ENCODE measurements at places on chromosomes 16 and 17.

GRCh38 chr16:64445245-64445644 lies 676.6 kb downstream of the CDH11 start:
- DNase-seq: no peak

DNA sequence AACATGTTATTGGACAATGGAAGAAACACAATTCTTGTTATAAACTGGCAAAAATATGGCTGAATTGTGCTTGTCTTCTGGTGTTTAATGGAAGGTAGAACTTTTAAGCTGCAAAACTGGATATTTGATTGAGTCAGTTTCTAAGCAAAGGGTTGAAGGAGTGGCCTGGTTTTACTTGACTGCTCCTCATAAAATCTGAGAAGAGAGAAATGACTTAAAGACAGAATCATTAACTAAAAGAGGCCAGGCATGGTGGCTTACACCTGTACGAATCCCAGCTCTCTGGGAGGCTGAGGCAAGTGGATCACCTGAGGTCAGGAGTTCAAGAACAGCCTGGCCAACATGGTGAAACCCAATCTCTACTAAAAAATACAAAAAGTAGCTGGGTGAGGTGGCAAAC lies 770.7 kb downstream of the CDH11 start:
- no peak for DNase-seq

- no peak for DNase-seq
Observed at GRCh38 chr16:52707676-52708337, 160.9 kb upstream of the TOX3 start.

DNA sequence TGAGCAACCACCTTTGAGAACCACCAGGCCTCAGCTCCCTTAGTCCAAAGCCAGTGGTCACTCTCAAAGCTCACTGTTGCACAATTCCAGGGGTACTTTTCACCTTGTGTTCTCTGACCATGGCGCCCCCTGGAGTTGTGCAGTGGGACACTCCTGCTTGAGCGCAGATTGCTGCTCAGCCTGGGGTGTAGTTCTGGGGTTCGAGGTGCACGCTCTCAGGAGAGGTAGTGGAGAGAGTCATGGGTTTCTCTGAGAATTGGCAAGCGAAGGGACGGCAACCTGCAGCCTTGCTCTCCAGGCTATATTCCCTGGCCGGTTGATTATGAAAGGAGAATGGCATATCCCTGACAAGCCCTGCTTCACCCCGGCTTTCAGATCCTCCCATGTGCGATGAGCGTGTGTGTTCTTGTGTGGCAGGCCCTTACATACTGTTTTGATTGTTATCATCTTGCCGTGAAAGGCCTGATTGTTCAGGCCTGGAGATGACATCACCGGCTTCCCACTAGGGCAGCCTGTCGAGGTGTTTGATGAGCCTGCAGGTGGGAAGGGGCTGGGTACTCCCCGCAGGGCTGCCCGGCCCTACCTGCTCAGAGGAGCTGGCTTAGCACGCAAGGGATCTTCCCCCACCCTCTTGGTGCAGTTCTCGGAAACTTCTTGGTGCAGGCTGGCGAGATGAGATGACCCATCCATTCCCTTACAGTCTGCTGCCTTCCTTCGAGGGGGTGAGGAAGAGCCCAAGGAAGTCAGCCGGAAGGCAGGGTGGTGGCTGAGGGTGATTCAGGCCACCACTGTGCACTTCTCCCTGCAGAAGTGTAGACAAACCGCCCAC lies 431.2 kb downstream of the SLC39A11 start:
- DNase-seq: no peak

DNA sequence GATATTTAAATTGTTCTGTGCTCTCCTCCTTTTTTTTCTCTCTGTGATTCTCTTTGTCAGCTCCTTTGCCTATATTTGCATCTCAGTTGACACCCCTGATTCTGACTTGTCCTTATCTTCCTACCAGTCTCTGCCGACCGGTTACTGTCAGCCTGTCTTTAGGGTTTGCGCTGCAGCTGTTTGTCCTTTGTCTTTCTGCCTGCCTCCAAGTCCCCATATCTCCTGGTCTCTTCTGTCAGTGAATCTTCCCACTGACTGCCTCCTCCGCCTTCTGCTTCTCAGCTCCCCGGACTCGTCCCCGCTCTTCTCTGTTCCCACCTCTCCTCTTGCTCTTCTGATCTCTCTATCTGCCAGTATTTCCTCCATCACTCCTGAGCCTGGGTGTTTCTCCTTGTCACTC lies 5.2 kb downstream of the TLCD2 start:
- no peak for DNase-seq

GRCh38 chr17:53166731-53167130 lies 656.0 kb upstream of the KIF2B start:
- DNase-seq: peak; percentile 70

- DNase-seq: no peak
Observed at GRCh38 chr16:67902831-67903230, 9.8 kb downstream of the PSKH1 start.

- no peak for DNase-seq
Observed at GRCh38 chr16:80060470-80060869, 459.9 kb upstream of the MAF start.

DNA sequence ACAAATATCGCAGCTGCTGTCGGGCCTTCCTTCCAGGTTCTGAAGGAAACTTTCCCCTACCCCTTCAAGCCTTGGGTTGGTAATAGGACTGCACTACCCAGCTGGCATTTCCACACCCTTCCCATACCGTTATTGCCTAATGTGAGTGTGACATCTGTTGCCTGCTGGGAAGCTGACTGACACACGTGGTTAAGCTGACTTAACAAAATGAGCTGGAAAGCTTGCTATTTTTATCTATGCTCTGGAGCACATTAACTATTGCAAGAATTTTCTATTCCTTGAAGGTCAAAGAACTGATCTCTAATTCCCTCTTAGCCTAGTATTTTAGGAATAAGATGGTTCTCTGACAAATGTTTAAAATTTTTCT lies 79.5 kb downstream of the PMP22 start:
- DNase-seq: peak; percentile 1

DNA sequence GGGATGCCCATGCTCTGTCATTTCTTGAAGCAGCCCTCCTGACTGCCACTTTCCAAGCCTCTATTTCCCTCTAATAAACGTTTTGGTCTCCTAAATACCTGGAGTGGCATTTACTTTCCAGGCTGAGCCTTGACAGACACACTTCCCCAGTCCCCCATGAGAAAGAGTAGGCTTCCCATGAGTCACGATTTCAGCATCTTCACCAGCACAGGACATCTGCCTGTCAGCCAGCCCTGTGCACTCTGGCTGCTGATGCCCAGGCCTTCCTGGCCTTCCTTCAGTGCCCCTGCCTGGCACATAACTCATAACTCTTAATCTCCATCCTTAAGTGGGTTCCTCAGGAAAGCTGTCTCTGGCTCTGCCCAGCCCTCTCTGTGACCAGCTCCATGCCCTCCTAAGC lies 30.8 kb upstream of the GAS7 start:
- DNase-seq: no peak

GRCh38 chr17:28413804-28414203 lies 7.8 kb upstream of the SLC46A1 start:
- DNase-seq: no peak

DNA sequence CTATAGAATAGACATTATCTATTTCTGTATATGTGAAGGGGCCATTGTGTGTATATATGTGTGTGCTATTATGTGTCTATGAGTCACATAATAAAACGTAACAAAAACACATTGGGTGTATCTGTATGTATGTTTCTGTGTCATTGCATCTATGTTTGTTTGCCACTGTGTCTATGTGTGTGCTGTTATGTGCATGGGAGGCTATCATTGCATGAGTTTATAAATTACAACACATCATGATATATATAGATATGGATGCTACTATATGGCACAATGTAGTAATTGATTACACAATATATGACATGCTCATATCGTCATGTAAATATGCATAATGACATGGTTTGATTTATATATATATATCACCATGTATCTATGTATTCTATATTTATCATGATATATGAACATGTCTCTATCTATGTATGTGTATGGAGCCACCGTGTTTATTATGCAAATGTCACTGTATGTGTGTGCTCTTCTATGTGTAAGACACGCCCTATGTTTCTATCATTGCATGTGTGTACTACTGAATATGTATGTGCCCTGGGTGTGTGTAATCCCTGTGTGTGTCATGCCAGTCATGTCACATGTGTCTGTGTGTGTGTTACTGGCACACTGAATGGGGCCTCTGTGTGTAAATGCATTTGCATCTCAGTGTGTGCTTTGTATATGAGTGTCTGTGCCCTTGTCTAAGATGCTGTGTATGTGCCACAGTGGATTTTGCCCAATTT lies 1.4 kb upstream of the TSPOAP1 start:
- no peak for DNase-seq

- DNase-seq: no peak
Observed at GRCh38 chr16:1320658-1321240, 11.3 kb downstream of the UBE2I start.
